ENCODE measurements at places on chromosomes 7 and 10.
A peak's percentile ranks its signal among the peaks of the same experiment; 100 is the strongest.

GRCh38 chr7:15834446-15834845 is 148.0 kb upstream of the MEOX2 start:
- DNase-seq = no peak

- DNase-seq = no peak
Measured at GRCh38 chr7:78828317-78828716, 625.1 kb downstream of the MAGI2 start.

GRCh38 chr7:2440608-2441245 is 35.5 kb downstream of the GRIFIN start:
- DNase-seq = peak; percentile 94

- DNase-seq = peak; percentile 47
Measured at GRCh38 chr7:105011831-105012502, 2.0 kb upstream of the KMT2E start.

GRCh38 chr10:14371581-14371980 is 40.9 kb upstream of the FRMD4A start:
- DNase-seq = no peak

GRCh38 chr10:18399158-18399557 is 252.2 kb downstream of the NSUN6 start:
- no peak for DNase-seq

DNA sequence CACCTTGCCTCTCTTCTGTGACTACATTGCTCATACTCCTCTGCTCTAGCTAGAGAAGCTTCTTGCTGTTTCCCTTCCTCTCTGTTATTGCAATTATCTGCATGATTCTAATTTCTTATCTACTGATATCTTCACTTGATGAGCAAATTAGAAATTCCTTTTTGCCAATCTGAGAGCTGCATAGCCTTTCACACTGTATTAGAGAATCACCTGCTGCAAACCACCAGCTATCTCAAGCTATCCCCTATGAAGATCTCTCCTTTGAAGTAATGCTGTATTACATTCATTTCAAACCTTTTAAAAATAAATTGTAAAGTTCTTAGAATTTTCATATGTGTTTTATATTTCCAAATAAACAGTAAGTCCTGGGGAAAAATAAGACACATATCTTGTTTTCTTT is 89.0 kb upstream of the ZNF804B start:
- DNase-seq = no peak

DNA sequence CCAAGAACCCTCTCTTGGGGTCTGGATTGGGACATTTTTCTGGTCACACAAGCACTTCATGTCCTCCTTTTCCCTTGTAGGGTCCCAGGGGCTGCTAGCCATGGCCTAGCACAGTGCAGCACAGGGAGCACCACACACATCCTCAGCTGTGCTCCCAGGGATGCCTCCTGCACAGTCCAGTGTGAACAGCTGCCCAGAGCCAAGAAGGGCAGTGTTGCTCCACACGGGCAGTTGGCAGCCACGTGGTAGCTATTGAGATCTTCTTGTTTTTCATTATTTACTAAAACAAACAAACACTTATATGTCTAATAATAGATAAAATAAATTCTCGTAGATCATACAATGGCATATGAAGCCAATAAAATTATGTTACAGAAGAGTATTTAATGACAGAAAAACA is 13.9 kb upstream of the LANCL2 start:
- no peak for DNase-seq

GRCh38 chr10:93190372-93190771 is 116.7 kb downstream of the CYP26A1 start:
- DNase-seq = no peak
